ENCODE measurements at places on chromosomes 1 and 21.

- DNase-seq: no peak
Observed at GRCh38 chr1:19179597-19180264, 30.3 kb downstream of the UBR4 start.

- no peak for DNase-seq
Observed at GRCh38 chr1:202162047-202162417, 1.6 kb upstream of the PTPN7 start.

DNA sequence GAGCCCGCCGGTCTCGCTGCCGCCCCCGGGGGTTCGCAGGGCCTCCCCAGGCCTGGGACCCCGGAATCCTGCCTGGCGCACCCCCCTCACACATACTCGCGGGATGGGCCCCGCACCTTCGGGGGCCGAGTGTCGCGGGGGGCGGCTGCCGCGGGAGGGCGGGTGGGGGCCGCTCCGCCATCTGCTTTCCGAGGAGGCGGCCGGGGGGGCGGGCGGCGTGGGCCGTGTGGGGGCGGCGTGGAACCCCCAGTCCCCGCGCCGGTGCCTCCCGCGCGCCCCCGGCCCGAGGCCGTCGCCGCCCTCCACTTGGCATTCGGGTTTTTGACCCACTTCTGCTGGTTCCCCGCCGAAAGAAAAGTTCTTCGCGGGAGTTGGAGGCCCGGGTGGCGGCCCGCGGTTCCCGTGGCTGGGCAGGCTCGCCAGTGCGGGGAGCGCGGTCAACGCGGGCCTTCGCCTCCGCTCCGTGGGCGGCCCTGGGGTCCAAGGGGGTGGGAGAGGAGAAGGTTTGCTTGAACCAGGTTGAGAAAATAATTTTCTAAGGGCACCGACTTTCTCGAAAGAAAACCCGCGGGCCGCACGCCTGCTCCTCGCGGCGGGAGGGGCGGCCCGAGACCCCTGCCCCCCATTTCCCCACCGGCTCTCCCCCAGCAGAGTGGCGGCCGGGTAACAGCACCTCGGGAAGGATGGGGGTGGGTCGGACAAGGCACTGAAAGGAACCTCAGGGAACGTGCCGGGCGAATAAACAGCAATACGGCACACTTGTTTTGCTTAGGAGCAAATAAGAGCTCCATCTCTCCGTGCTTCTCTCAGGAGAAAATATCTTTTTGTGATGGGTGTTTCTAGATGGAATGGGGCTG is 1.6 kb downstream of the PHF13 start:
- no peak for DNase-seq

- no peak for DNase-seq
Observed at GRCh38 chr1:162171111-162171510, 101.6 kb downstream of the NOS1AP start.

DNA sequence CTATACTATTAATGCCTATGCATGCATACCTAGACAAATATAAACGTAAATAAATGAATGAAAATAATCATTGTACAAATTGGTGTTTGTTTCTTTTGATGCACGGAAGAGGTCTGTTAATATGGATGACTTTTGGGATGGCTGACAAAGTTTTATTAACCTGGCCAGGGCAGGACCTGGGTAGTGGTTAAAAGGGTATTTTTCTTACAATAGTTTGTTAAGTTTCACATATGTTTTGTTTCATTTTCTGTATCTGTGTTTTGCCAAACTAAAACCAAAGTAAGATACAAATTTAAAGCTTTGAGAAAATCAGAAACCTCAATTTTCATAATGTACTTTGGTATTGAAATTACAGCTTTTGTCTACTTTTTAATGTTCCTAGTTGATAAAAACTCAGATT is 222.7 kb upstream of the OLFM3 start:
- DNase-seq: no peak

GRCh38 chr1:209324901-209325871 is 258.3 kb upstream of the CAMK1G start:
- DNase-seq: no peak

DNA sequence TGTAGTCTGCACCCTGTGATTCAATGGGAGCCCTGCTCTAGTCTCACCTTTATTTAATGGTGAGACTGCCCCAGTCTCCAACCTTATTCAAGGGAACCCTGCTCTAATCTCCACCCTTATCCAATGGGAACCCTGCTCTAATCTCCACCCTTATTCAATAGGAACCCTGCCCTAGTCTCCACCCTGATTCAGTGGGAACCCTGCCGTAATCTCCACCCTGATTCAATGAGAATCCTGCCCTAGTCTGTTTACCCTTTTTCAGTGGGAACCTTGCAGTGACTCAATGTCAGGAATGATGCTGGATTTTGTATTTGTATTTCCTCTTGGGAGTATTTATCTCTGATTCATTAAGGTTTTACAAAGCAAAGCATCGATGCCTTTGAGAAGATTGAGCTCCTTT is 39.5 kb downstream of the TRPM2 start:
- DNase-seq: no peak

GRCh38 chr1:4379451-4380175 is 274.8 kb upstream of the AJAP1 start:
- no peak for DNase-seq

GRCh38 chr1:41315146-41315822 is 46.0 kb upstream of the FOXO6 start:
- DNase-seq: no peak

Measured in SIG-M5 (cell line).